ENCODE measurements at places on chromosomes 13 and 19.

GRCh38 chr13:113939129-113939943, 34.5 kb downstream of the C13orf46 start:
- DNase-seq = no peak

GRCh38 chr13:37621811-37622361, 23.3 kb upstream of the POSTN start:
- DNase-seq = no peak

- DNase-seq = no peak
Measured at GRCh38 chr13:25682276-25682675, 310.5 kb downstream of the ATP8A2 start.

DNA sequence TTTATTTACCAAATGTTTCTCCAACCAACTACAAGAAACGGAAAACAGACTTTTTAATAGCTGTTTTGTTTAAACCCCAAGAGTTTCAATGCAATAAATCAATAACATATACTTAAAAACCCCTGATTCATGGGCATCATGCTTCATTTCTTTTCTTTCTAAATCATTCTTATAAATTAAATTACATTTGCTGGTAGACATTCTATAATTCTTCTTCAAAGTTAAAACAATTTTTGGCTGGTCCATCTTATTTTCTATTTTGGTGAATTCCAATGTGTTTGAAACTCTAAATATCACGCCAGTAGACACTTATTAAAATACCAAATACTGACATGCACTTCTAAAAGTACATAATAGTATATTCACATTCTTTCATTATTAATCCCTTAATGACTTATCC, 408.6 kb downstream of the LIG4 start:
- no peak for DNase-seq

DNA sequence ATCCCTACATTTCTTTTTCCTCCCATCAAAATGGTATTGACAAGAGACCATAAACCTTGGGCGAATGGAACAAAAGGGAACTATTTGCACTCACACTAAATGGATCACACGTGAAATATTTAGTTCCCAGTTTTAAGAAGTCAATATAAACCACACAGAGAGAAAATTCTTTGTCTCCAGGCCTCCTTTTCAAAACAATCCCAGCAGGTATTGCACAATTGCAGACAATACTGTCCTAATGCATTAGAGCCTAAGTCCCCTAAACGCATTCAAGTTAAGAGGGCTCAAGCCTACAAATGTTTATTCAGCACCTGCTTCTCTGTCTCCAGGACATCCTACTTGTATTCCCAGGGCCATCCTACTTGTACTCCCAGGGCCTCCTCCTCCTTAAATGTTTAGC, 1.3 kb upstream of the B3GLCT start:
- DNase-seq = no peak

GRCh38 chr13:72390909-72391308, 336.5 kb downstream of the MZT1 start:
- DNase-seq = no peak

DNA sequence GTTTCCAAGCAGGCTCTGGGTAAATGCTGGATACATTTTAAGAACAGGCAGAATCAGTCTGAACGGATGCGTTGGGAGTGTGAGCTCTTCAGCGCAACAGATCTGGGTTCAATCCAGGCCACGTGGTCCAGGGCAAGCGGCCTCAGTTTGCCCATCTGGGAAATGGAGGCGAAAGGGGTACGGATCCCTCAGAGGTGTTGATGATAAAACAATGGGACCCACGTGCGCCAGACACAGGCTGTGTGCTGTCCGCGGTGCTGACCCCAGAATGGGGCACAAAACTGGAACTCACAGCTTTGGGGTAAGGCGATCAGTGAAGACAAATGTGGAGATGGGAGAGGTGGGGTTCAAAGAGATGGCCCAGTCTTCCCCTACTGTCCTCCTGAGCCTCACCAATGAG, 13.1 kb upstream of the PDE4C start:
- no peak for DNase-seq

- DNase-seq = no peak
Measured at GRCh38 chr13:40452038-40452666, 214.3 kb downstream of the FOXO1 start.

- DNase-seq = no peak
Measured at GRCh38 chr13:49055021-49055420, 79.3 kb downstream of the FNDC3A start.

DNA sequence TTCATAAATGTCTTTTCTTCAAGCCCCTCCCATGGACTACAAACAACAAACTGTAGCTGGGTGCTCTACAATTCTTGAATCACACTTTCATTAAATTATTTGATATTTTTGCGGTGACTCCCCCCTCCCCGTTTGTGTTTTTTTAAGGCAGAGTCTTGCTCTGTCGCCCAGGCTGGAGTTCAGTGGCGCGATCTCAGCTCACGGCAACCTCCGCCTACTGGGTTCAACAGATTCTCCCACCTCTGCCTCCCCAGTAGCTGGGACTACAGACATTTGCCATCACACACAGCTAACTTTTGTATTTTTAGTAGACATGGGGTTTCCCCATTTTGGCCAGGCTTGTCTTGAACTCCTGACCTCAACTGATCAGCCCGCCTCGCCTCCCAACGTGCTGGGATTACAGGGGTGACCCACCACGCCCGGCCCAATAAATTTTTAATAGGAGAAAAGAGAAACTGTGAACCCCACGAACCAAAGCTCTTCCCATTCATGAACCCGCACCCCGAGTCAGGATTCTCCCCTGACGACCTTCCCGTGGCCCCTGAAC, 703 bp downstream of the ZNF506 start:
- DNase-seq = no peak

DNA sequence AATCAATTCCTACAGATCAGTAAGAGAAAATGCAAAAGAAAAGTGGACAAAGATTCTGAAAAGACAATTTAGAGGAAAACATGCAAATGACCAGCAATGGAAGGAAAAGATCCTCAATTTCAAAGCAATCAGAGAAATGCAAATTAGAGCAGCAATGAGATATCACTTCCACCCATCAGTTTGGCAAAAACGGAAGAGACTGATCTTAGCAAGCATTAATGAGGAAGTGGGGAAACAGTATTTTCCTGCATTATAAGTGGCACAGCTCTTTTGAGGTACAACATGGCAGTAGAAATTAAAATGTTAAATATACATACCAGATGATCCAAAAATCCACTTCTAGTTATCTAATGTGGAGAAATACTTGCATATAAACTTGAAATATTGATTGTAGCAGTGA, 69.1 kb upstream of the SLC7A1 start:
- no peak for DNase-seq

GRCh38 chr13:112519517-112520060, 68.4 kb downstream of the TUBGCP3 start:
- no peak for DNase-seq

DNA sequence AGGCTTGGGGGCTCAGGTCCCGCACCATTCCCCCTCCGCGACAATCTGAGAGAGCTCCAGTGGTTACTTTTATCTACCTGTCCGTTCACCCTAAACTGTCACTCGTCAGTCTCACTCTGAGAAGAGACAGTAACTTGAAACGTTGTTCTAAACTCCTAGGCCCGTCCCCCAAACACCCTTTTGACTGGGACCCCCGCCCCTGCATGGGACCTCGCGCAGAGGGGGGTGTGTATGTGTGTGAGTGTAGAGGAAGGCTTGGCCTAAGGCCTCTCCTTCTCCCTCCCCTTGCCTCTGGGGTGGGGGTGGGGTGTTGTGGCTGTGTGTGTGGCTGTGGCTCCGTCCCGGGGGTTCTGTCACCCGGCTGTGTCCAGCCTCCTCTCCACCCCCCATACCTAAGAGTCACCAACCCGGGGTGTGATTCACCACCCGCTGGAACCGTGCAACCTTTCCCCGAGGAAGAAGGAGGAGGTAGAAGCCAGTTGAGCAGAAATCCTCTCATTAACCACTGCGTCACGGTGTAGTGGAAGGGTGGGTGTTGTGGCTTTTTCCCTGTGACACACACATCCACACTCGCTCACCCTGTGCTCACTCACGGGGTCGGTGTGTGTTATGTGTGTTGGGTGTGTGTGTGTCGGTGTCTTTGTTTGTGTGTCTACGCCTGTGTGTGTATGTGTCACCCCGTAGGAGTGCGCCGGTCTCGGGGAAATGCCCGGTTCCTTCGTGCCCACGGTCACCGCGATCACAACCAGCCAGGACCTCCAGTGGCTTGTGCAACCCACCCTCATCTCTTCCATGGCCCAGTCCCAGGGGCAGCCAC, 2.4 kb downstream of the FOSB start:
- no peak for DNase-seq

- DNase-seq = peak; percentile 92
Measured at GRCh38 chr19:45770192-45771101, 1.4 kb upstream of the SIX5 start.

GRCh38 chr19:17289489-17289888, 7.8 kb downstream of the ANKLE1 start:
- peak; percentile 80 for DNase-seq

- DNase-seq = no peak
Measured at GRCh38 chr19:18253716-18254115, 20.5 kb downstream of the IQCN start.

GRCh38 chr13:85685436-85685835, 113.8 kb downstream of the SLITRK6 start:
- DNase-seq = no peak

DNA sequence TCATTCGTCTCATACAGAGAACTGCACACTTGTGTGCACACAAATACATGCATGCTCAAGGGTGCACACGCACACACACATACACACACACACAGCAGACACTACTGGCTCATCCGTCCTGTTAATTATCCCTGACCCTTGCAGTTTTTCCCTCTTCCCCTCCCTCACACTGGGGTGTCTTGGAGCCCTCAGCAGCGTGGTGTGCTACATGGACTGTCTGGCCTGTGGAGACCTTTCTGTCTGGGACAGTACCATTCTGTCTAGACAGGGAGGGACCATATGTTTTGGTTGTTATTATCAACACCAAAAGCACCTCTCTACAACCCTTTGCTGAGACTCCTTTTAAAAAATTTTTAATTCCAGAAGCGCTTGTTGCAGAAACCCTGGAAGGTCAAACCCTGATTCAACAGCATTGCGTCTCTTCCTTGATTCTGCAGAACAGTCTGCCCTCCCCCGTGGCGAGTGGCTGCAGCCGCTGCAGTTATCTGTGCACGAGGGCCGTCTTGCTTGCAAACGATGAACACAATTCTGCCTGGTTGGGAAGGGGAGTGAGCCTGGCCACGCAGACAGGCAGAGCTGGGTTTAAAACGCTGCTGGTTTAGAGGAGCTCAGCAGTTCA, 374.0 kb downstream of the IRS2 start:
- no peak for DNase-seq

DNA sequence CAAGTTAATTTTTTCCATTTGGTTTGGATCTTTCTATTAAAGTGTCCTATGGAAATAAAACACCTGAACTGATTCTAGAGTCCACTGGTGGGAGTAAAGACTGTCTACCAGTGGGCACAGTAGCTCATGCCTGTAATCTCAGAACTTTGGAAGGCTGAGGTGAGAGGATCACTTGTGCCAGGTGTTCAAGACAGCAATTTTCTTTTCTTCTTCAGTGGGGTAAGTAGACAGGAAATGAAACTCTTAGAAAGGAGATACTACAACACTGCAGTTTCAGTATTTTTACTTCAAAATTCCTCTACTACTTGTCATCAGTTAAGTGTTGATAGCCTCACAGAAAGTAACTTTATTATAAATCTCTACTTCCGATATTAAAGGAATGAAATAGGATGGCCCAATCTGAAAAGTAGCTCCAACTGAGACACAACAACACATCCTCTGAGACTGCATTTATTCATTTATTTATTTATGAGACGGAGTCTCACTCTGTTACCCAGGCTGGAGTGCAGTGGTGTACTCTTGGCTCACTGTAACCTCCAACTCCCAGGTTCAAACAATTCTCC, 26.3 kb downstream of the DNMT1 start:
- no peak for DNase-seq

DNA sequence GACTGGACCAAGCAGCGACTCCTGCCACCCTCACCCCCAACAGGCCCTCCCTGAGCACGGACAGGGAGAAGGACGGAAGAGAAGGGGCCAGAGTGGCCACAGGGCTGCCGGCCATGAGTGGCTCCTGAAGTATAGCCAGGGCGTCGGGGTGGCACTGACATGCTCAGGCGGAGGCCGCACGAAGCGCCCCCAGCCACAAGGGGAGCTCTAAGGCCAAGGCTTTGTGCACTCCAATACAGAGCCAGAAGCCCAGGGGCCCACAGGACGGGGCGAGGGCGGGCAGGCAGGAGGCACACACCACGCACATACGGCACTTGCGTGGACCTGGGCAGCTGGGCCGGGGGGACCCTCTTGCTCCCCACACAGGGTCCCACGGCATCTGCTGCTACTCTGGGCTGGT, 52.0 kb downstream of the KLF2 start:
- DNase-seq = peak; percentile 66

DNA sequence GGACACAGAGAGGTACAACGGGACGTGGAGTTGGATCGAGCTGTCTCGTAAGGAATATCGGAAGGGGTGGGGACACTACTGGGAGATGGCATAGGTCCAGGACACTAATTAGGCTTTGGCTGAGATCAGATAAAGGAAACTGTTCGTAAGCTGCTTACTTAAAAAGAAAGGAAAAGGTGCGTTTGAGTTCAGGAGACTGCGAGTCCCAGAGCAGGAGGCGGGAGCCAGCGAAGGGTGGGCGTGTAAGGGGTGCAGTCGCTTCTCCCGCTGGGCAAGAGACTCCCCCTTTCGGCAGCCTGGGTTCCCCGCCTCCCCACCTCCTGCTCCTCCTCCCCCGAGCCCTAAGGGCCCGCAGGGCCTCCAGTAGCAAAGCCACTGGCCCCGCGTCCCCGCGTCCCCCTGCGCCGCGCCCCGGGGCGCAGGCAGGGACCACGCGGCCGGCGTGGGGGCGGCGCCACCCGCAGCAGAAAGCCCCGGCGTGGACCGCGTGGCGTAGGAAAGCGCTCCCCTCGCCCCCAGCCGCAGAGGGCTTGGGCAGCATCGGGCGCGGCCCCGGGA, 547 bp downstream of the ABCC4 start:
- peak; percentile 67 for DNase-seq

DNA sequence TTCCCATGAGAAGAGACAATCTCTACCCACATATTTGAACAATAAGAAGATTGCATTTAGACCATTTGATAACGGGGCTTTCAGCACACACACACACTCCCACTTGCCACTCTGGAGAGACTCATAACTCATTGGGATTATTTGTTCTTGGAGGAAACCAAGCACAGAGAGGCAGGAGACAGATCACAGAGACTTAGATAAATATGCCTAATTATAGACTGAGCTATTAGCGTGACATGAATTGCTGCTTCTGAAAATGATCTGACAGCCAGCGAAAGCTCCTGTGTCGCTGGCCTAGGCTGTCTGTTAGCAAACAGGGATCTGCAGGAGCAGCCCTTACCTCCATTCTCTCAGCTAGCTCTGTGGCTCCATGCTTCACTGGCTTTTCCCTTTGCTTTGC, 111.4 kb downstream of the CCNA1 start:
- DNase-seq = no peak

GRCh38 chr13:22154041-22154440, 483.2 kb downstream of the FGF9 start:
- DNase-seq = no peak

DNA sequence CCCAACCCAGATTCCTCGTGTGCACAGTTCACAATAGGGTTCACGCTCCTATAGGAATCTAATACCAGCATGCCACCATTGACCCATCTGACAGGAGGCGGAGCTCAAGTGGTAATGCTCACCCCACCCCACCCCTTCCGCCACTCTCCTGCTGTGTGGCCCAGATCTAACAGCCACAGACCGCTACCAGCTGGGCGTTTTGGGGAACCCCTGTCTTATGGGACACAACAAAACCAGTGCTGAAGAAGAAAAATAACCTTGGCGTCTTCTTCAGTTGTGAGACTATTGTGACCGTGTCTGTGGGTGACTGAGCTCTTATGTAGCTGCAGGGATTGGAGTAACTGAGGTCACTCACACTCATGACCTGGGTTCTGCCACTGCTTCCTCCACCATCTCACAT, 5.2 kb upstream of the OR10H1 start:
- no peak for DNase-seq

- peak; percentile 92 for DNase-seq
Measured at GRCh38 chr19:46346821-46347571, at the start of gene PPP5C. TSS of gene PPP5C (plus strand) at chr19:46347087. CDS start at chr19:46347097, 10 bp downstream.
